ENCODE measurements at places on chromosomes 6 and 20.

GRCh38 chr6:42449917-42450476, 1.7 kb downstream of the TRERF1 start:
- no peak for DNase-seq

- DNase-seq, result no peak
These were observed 90.7 kb downstream of the KHDC1L start for GRCh38 chr6:73134588-73134987.

DNA sequence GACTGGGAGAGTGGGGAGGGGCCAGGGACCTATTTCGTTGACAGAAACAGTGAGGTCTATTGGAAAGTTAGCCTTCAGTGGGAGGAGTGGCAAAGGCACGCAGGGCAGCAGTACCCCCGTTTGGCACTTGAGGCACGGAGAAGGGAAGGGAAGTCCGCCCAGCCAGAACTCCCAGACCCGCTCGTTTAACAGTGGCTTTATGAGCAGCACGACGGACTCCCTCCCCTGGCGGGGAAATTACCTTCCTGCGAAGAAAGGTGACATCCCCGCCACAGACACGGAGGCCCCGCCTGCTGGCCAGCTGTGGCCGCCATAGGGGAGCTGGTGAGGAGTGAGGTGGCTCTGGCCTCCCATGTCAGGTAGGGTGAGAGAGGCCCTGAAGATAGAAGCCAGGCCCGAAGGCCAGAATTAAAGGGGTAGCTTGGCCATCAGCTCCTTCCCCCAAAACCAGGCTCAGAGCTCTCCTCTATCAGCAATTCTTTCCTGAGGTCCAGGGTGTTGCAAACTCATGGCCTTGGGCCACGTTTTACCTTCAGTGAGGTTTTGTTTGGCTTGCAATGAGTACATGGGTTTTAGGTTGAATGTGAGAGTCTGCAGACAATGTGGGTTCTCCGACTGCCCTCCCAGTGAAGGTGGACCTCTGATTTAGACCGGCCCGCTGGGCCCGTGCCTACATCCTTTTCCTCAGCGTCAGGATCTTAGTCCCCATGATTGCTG, 123.7 kb downstream of the MRPL14 start:
- DNase-seq, result no peak

- DNase-seq, result no peak
These were observed 21.1 kb upstream of the TRIM26 start for GRCh38 chr6:30234356-30234755.

- no peak for DNase-seq
These were observed 195.5 kb downstream of the EPM2A start for GRCh38 chr6:145539831-145540230.

- no peak for DNase-seq
These were observed 2.0 kb downstream of the BHLHE23 start for GRCh38 chr20:63004607-63005364.

DNA sequence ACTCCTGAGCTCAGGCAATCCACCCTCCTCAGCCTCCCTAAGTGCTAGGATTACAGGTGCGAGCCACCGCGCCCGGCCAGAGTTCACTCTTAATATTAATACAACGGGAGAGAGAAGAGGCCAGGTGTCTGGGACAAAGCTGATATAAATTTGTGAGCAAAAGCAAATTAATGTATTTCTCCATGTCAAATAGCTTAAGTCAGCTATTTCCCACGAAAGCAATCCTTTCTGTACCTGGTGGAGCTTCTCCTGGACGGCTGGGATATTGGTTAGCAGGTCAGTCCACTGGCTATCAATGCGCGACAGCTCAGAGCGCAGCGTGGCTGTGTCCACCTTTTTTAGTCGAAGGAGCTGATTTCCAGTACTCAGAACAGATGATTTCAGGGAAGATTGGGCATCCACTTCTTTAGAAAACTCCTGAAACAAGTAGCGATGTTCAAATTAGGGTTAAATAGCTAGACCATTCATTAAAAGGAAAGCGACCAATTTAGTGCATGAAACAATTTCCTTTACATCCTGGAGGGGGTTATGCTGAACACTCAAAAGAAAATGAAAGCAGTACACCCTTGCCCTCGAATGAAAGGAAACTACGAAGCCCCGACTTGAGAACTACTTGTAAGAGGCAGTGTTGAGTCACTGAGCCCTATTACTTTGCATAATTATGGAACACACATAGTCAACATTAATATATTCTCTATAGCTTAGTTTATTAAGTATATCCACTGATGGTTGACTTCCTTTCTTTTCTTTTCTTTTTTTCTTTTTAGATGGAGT, 403.4 kb downstream of the SYNE1 start:
- DNase-seq, result no peak

DNA sequence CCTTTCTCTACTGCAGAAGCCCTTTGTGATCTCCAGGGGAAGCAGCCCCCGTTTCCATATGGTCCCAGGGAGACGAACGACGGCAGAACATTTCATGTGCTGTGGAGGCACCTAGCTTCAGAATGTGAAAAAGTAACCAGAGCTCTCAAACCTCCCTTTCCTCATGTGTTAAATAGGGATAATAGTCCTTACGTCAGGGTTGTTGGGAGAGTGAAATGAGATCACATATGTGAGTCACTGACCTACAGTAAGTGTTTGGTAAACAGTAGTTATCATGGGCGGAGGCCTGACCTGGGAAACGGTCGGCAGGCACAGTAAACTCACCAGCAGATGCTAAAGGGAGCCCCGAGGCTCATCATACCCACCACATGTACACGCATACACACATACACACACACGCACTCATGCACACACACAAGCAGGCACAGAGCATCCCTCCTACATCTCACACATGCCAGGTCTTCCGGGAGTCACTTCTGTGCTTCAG, 89.7 kb downstream of the LY86 start:
- DNase-seq, result no peak

DNA sequence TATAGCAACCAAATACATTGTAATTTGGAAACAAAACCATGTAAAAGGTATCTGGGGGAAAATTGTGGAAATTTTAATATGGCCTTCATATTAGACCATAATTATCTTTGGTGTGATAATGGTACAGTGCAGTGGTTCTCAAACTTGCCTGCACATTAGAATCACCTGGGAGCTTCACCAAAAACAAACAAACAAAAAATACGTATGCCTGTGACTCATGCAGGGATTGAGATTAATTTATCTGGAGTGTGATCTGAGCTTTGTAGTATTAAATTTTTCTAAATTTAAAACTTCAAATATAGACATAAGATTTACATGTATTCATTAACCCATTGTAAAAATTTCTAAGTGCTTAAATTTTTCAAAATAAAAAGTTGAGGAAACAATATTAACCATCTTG, 31.5 kb downstream of the ARHGAP18 start:
- DNase-seq, result no peak

GRCh38 chr6:39144481-39145173, 29.6 kb upstream of the SAYSD1 start:
- DNase-seq, result no peak

DNA sequence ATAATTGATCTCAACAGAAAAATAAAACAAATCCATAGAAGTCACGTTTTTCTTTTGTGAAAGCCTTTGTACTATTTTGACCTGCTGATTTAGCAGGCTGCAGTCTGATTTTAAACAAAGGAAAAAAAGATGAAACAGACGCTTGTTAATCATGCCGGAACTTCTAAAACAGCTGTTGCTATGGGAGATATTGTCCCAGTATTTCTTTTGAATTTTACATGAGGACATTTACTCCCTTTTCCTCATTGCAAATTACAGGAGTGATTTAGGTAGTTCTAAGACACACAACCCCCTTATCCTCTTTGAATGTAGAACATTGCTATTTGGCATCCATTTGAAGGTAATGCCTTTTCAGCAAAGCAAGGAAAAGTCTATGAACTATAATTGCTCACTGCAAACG, 416.1 kb downstream of the BCKDHB start:
- no peak for DNase-seq

DNA sequence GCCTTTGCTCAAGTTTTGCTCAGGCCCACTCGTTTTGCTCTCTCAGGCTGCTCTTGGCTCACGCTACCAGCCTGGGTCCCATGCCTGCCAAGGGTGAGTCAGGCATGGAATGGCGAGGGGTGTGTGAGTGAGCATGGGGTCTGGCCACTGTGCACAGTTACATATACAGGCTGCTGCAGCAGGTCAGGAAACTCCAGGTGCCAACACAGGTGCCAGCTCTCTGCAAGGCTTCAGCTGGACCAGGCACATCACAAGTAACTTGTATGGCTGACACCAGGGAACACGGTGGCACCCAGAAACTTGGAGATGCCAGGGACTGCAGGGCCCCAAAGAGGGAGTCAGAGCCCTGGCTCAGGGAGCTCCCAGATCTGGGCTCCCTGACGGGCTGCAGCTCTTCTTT, 146.8 kb downstream of the BTBD3 start:
- DNase-seq, result no peak

GRCh38 chr6:139860203-139860602, 485.8 kb upstream of the CITED2 start:
- no peak for DNase-seq

GRCh38 chr20:23869520-23869919, 10.0 kb downstream of the CST5 start:
- peak; percentile 31 for DNase-seq

- no peak for DNase-seq
These were observed 26.6 kb upstream of the SNAP91 start for GRCh38 chr6:83735461-83735860.

- DNase-seq, result no peak
These were observed 7.4 kb downstream of the ADAT2 start for GRCh38 chr6:143443096-143443495.

GRCh38 chr20:10550204-10551118, 115.4 kb downstream of the SLX4IP start:
- DNase-seq, result no peak

DNA sequence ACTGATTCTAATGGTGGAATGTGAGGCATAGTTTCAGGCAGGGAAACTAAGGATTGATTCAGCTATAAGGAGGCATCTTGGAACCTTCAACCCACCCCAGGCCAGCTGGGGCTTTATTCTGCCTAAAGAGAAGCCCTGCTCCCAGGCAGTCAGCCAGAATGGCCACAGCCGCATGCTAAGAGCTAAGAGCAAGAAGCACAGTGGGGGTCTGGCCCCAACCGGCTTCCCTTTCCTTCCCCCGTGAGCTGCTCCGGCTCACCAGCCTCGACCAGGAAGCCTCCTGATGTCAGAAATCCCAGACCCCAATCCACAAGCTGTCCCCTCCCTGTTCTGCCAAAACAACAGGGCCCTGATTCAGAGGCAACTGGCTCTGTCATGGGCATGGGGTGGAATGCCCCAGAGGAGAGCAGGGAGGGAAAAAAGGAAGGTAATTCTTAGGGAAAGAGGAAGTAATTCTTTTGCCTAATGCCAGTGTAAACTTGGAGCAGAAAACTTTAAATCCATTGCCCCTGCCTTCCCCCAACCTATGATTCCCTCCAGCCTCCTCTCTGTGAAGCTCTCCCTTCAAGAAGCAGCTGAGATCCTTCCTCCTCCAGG, 6.9 kb downstream of the GRM4 start:
- no peak for DNase-seq

DNA sequence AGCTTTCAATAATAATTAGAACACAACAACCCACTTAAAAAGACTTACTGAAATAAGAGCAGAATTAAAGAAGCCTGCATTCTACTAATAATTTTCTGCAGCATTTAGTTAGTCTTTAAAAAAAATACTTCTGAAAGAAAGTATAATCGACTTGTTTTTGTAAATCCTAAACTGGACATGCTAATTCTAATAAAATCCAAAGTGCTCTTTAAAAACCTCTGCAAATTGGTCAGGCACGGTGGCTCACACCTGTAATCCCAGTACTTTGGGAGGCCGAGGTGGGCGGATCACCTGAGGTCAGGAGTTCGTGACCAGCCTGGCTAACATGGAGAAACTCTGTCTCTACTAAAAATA, 57.5 kb upstream of the ARMH2 start:
- DNase-seq, result no peak

- DNase-seq, result peak; percentile 81
These were observed 4.5 kb upstream of the SYS1 start for GRCh38 chr20:45358282-45359068.

DNA sequence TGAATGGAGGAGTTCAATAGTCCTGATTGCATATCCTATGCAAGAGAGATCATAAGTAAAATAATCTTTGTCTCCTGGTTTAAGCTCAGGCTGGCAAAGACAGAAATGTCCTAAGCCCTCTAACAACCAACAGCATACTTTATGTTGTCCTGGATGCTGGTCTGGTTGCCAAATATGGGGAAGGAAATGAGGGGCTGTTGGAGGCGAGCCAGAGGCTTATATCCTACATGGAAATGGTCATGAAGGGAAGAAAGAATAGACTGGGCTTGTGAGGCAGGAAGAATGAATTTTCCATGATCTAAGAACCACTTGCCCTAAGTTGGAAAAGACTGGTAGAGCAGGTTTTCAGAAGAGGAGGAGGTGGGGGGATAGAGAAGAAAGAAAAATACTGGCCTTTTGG, 237.1 kb downstream of the SMOC2 start:
- no peak for DNase-seq

- no peak for DNase-seq
These were observed 100.9 kb upstream of the TCF21 start for GRCh38 chr6:133787859-133788505.

GRCh38 chr20:62366370-62367135, 559 bp downstream of the LAMA5 start:
- no peak for DNase-seq

DNA sequence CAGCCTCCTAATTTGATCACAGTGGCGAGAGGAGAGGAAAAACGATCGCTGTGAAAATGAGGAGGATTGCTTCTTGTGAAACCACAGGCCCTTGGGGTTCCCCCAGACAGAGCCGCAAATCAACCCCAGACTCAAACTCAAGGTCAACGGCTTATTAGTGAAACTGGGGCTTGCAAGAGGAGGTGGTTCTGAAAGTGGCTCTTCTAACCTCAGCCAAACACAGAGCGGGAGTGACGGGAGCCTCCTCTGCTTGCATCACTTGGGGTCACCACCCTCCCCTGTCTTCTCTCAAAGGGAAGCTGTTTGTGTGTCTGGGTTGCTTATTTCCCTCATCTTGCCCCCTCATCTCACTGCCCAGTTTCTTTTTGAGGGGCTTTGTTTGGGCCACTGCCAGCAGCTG, 28.7 kb downstream of the SAYSD1 start:
- DNase-seq, result no peak

- DNase-seq, result no peak
These were observed 33.5 kb downstream of the WRNIP1 start for GRCh38 chr6:2798586-2799134.

DNA sequence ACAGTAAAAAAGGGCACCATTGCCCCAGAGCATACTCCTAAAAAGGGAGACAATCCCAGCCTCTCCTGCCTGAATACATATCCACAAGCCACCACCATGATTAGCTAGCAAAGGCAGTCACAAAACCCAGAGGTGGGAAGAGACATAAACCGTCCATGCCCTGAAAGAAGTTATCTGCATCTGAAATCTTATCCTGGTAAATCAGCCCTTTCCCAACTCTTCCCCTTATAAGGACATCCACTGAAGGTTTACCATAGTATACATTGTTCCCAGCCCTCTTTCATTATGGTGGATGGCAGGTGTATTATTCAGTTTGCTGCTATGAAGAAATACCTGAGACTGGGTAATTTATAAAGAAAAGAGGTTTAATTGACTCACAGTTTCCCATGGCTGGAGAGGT, 95.2 kb downstream of the TBC1D7 start:
- DNase-seq, result no peak

DNA sequence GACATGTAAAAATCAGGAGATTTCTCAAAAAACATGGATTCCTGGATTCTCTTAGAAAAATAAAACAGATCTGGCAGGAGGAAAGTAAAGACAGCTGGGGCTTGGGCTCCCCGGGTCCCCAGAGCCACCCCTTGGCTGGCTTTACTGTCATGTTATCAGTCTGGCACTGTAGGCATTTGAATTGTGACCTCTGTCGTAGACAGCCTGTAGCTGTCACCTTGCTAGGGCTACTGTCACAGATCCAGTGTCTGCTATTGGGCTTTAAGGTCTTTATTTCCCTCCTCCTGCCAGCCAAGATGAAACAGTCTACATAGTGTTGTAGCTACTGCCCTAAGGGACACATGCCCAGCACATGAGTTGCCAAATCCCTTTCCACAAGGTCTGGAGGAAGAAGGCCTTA, 37.5 kb downstream of the ABRACL start:
- DNase-seq, result no peak
